ENCODE measurements at places on chromosomes 1 and 21. TPM values are rescaled to one million over a fixed set of nuclear protein-coding genes. Genes with fewer than 3 reads are reported as not detected.

The COL8A2 gene
- 0.67 TPM for total RNA-seq

The CNR2 gene
- not detected for total RNA-seq

DNA sequence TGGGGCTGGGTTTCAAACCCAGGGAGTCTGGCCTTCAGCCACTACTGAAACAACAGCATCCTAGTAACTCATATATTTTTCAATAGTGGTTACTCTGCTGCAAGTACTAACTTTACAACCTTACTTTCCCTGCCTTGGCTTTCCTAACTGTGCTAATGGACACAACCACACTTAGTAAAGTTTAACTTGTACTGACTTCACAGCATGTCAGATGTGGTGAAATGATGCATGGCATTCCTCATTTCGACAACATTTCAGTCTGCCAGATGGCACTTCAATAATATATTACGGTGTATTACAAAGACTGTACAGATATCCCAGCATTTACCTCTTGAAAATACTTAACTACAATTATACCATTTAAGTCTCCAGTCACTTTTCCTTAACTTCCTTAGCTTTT, 27.8 kb downstream of the LRRC7 start:
- no peak for DNase-seq

The DMBX1 gene
- total RNA-seq = not detected

The OLFM3 gene
- total RNA-seq = not detected
